Caco-2 (cell line): ENCODE measurements at places on chromosomes 12 and 14.

- DNase-seq = no peak
These were observed 60.7 kb downstream of the VCPKMT start for GRCh38 chr14:50055461-50056228.

DNA sequence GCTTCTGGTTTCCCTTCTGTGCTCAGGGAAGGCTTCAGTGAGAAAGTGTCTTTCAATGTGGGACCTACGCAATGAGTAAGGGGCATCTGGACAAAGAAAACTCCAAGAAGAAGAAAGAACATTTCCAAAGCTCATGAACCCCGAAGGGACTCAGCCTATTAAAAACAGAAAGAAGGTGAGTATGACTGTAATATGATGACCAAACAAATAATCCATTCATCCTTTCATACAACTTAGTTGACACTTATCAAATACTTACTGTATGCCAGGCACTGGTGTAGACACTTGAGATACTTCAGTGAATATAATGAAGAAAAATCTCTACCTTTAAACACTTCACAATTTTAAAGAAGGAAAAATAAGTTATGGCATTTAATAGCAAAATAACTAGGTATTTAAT is 1054.2 kb upstream of the FOXG1 start:
- no peak for DNase-seq

DNA sequence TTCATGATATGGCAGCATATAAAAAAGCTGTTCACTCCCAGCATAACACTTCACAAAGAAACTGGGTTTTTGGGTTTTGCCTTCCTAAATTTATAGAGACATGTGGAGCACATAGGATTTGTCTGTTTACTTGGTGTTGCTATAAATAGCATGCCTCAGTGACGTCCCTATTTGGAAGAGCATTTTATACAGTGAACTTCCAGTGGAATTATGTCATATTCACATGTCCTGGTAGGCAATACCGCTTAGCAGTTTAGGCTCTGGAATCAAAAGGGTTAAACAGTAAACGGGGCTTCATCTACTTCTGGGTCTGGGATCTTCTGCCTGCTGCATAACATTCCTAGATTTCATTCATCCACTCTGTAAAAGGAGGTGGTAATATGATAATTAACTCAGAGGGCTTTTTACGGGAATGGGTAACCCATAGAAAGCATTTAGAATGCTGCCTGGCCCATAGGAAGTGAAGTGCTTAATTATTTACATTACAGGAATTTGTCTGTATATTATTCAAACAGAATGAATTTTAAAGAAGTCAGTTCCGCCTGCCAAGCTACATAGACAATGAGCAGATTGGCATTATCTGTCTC is 396.1 kb downstream of the TMTC2 start:
- DNase-seq = no peak

GRCh38 chr12:75977952-75978671 is 53.5 kb downstream of the PHLDA1 start:
- DNase-seq = peak; percentile 91

- no peak for DNase-seq
These were observed 145.7 kb downstream of the C12orf42 start for GRCh38 chr12:103350116-103350515.
